ENCODE measurements at places on chromosomes 11 and 22.

- no peak for DNase-seq
These were observed 2.8 kb upstream of the CRACR2B start for GRCh38 chr11:824942-825341.

- no peak for DNase-seq
These were observed 23.9 kb upstream of the TCF20 start for GRCh38 chr22:42294034-42294985.

- no peak for DNase-seq
These were observed 209.7 kb upstream of the ARHGAP20 start for GRCh38 chr11:110921742-110922521.

- peak; percentile 31 for DNase-seq
These were observed 11.2 kb upstream of the IGLL1 start for GRCh38 chr22:23591201-23591791.

DNA sequence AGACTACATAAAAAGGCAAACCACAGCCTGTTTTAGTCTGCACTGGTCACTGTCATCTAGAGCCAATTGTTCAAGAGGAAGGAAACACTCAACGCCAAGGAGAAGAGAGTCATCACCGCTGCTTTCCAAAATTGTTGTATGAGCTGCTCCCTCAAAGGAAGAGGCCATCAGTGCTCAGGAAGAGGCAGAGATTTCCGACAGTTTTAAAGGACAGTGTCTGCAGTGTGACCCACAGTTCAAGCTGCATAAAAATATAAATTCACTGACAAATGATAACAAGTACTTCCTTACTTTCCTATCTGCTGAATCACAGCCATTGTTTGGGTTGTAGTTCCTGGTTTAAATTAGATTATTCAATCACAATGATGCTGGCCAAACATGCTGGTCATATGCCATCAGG, 16.4 kb downstream of the PRCP start:
- DNase-seq = no peak

- DNase-seq = peak; percentile 17
These were observed 3.6 kb upstream of the APOBEC3A start for GRCh38 chr22:38953577-38954413.

GRCh38 chr11:61173456-61173855, 12.2 kb upstream of the VPS37C start:
- no peak for DNase-seq

DNA sequence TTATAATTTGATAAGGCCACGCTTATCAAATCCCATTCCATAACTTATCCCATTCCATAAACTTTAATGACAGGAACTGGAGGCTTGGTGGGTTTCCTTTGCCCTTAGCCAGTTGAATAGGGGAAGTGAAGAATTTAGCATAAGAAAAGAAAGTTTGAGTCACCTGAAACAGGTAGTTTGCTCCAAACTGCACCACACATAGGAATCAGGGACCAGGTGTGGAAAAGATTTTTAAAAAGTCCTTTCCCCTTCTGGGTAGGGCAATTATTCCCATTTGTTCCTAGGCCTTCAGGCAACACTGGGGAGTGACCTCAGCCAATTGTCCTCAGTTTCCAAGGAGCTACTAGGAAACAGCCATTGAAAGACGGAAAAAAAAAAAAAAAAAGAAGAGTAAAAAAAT, 525.7 kb upstream of the CNTN5 start:
- no peak for DNase-seq

DNA sequence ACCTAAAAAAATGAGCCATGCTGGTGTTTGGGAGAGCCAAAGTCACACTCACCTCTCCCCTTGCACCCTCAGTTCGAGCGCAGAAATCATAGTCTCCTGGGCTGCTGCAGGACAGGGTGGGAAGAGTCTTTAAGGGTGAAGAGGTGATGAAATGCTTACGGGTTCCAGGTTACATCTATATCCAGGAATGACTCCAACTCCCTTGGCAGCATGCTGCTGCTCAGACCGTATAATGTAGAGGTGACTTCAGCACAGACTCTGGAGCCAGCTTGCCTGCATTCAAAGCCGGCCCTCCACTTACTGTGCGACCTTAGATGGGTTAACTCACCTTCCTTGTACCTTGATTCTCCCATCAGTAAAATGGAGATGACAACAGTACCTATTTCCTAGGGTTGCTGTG, 17.3 kb upstream of the PKNOX2 start:
- DNase-seq = no peak

- no peak for DNase-seq
These were observed 143.3 kb downstream of the GUCY1A2 start for GRCh38 chr11:106875013-106875412.

DNA sequence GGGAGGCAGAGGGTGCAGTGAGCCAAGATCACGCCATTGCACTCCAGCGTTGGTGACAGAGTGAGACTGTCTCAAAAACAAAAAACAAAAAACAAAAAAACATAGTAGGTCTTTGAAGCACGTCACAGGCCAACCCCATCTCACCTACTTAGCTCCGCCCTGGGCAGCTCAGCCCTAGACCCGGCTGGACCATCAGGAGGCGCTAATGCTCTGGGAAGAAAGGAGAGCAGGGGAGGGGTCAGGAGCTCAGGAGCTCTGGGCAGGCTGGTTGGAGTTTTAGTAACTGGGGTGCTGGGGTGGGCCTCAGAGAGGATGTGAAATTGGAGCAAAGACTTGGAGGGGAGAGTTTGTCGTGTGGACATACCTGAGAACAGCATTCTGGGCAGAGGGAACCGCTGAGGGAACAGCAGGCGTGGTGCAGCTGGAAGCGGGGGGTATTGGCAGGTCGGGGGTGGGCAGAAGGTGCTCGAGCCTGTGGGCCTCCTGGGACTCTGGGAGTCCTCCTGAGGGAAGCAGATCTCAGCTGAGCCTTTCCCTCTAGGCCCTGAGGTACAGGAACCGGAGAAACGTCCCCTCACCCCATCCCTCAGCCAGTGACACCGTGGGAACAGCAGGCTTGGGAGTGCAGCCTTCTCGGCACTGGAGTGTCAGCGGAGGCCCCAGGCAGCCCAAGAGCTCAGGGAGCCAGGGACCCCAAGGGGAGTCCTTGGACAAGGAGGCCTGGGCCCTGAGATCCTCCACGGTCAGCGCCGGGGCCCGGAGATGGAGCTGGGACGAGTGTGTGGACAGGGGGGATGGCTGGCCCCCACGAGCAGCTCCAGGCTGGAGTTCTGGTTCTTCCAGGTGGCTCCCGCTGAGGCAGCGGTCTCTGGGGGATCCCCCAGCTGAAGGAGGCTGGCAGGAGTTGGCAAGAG, 2.2 kb upstream of the RPS6KA4 start:
- peak; percentile 44 for DNase-seq

DNA sequence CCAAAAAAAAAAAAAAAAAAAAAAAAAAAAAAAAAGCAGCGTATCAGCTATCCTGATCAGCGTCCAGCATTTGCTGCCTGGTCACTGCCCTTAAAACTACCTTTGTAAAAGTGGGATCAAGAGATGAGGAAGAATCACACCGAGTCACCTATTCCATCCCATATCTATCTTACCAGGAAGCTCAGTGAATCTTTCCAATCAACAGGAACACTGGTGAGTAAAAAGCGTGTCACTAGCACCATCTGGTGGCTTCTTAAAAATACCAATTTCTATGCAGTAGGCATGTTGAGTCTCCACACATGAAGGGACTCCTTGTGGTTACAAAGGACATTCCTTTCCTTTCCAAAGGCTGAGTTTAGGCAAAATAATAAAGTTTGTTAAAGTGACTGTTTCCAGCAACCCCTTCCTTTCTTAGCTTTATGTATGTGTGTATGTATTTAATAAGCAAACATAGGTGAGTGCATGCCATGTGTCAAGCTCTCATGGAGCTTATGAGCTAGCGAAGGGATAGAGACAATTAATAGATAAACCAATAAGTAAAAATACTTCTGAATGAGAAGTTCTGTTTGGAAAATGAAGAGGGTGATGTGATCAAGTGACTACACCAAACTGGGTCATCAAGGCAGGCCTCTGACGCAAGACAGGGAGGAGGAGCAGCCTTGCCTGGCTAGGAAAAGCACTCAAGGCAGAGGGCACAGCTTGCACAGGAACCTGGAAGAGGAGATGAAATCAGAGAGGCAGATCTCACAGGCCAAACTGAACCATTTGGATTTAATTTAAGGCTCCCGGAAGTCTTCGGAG, 13.9 kb upstream of the TP53AIP1 start:
- DNase-seq = peak; percentile 36

- no peak for DNase-seq
These were observed 13.5 kb upstream of the CRY2 start for GRCh38 chr11:45833761-45834160.

DNA sequence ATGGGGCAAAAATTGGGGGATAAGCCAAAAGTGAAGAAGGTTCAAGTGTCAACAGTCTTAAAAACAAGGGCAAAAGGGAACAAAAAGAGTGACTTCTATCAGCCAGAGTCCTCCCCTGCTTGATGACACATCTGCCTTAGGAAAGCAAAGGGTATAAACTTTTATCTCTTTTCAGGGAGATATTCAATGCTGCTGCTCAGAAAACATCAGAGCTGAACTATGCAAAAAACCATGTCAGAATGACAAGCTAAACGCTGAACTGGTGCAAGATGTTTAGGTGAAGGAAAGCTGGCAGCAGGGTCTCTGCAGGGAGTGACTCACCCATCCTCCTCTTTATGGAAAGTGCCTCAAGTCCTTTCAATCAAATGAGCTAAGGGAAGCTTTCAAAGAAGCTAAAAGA, 24.7 kb downstream of the ALG9 start:
- no peak for DNase-seq

DNA sequence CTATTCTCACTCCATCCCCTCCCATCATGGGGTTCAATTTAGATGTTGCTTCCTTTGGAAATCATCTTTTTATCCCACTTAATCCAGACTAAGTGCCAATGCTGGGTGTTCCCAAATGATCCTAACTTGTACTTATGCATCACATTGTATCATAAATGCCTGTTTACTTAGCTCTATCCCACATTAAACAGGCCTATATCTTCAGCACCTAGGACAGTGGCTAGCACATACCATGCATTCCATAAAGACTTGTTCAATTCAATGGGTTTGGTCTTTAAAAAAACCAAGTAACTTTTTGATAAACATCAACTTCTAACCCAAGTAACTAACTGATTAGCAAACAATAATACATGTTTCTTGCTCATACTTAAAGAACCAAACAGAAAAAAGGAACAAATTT, 40.6 kb downstream of the RSF1 start:
- no peak for DNase-seq

GRCh38 chr11:55838452-55838851, at the start of gene OR5D16:
OR5D16 (plus strand) TSS chr11:55838752; CDS start chr11:55838752, 0 bp downstream.
- DNase-seq = no peak

DNA sequence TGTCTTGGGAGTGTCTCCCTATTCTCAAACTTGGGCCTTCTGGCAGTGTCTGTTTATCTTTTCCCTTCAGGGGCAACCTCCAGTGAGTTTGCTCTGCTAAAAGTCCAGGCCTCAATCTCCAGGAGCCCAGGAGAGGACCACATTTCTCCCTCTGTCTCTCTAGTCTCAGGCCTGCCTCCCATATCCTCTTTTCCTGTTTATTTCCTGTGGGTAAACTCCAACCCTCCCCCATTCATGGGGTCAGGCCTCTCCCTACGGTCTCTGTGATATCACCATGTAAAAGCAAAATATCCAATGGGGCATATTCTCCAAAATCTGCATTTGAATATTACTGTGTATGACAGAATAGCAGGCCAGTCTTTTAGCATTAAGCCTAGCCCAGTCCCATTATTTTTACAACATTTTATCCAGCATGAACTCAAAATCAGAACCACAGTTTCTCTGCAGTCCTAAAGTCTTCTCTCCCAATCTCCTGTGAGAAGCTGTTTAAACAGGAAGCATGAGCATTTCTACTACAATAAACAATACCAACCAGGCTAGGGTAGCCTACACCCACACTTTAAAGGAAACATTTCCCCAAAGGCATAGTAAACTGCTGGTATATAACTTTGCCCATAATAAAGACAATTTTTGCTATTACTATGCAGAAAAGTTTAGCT, 18.0 kb upstream of the TMEM135 start:
- no peak for DNase-seq

All from AML-193 (cell line).